HFF-Myc (cell line): ENCODE measurements at places on chromosomes 7 and 10.

- DNase-seq: no peak
Observed at GRCh38 chr10:35552650-35553342, 52.3 kb upstream of the GJD4 start.

GRCh38 chr10:84158061-84158460 is 15.5 kb upstream of the GPR15LG start:
- no peak for DNase-seq

- no peak for DNase-seq
Observed at GRCh38 chr10:91939653-91940052, 16.1 kb downstream of the BTAF1 start.

- no peak for DNase-seq
Observed at GRCh38 chr7:158327571-158328180, 259.9 kb downstream of the PTPRN2 start.
